T-helper 2 cell (primary cell): ENCODE measurements at places on chromosomes 2 and 18.

DNA sequence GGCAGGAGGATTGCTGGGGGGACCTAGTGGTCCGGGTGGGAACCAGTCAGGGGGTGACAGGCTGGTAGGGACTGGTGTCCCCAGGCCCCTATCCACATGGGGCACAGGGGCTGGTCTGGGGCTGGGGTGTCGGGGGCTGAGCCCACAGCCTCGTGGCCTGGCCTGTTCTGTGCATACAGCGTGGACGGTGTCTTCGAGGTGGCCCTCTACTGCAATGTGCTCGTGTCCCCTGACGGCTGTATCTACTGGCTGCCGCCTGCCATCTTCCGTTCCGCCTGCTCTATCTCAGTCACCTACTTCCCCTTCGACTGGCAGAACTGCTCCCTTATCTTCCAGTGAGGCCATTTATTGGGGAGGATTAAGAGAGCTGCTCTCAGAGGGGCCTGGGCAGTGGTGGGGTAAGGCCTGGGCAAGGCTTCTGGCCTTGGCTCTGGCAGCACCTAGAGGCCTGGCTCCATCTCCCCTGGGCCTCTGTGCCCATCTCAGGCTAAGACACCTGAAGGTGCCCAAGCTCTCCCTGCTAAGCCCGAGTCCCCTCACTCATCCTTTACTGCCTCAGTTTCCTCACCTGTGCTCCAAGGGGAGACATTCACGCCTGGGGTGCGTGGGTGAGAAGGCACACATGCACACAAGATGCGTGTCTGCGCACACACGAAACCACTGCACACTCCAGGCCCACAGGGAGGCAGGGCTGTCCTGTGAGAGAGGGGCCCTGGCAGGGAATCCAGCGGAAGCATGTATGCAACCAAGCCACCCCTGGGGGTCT, 1.9 kb downstream of the CHRNG start:
- no peak for DNase-seq

GRCh38 chr2:182949052-182949451, 82.6 kb upstream of the FRZB start:
- no peak for DNase-seq

DNA sequence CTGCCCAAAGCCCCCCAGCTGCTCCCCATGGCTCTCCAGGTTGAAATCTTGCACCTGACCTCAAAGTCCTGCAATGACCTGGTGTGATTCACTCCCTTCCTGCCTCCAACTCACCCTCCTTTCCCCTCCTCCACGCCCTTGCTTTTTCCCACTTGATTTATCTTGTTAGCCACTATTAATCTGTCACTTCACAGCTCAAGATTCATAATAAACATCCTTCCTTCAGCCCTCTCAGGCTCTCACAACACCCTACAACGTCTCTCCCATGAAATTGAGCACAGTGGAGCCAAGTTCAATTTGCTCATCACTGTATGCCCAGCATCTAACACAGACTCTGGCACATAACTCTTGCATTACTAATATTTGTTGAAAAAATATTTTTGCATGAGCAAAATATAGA, 85.6 kb upstream of the SLC35G4 start:
- no peak for DNase-seq

DNA sequence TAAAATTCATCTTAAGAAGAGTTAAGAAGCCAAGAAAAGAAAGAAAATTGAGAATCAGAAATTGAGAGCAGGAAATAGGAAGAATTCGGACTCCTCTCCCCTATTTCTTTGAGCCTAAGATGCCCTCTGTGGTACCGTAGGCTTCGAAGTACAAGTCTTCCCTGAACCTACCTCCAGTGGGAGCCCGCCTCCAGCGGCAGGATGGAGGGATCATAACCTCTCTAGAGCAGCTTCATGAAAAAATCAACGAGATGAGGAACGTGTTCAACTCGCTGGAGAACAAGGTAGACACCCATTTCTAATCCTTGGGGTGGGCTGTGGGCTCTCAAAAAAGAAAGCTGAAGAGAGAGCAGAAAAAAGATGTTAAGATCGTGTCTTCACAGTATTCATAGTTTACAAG, 36.3 kb downstream of the ARHGEF33 start:
- DNase-seq: no peak

DNA sequence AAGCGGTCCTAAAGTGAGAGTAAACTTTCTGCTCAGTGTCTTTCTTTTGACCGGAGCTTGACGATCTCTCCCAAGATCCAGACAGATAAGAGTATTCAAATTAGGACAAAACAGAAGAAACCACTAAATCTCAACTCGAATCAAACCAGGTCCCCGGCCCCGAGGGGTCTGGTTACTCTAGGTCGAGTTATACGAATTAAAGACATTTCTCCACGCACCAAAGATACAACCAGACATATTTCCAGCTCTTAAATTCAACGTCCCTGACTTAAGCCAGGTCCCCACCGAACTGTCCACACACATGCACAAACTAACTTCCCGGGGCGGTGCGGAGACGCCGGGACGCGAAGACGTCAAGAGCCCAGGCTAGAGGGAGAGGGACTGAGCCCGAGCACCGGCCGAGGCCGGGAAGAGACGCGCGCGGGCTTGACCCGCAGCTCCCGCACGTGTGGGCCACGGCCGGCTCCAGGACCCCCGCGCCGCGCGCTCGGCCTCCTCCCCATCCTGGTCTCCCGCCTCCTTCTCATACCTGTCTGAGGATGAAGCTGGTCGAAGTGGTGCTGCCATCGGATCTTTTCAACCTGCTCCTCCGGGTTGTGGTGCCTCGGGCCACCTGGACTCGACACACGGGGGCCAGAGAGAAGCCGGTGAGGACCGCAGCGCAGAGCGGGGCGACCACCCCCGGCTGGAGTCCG, 896 bp downstream of the CACNB4 start:
- DNase-seq: no peak

GRCh38 chr2:74096052-74096451, 51.7 kb downstream of the BOLA3 start:
- no peak for DNase-seq

GRCh38 chr2:128312411-128312810, 6.3 kb downstream of the HS6ST1 start:
- DNase-seq: no peak

DNA sequence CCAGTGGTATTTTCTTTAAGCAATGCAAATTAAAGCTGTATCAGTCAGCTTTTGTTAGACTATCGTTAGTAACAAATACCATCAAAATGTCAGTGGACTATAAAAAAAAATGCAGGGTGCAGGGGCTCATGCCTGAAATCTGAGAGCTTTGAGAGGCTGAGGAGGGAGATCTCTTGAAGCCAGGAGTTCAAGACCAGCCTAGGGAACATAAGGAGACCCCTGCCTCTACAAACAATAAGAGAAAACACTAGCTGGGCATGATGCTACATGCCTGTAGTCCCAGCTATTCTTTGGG, 253.7 kb downstream of the MYCN start:
- no peak for DNase-seq

GRCh38 chr18:35104391-35105051, 63.3 kb downstream of the MAPRE2 start:
- no peak for DNase-seq

- no peak for DNase-seq
Measured at GRCh38 chr2:169302364-169302763, 60.0 kb downstream of the LRP2 start.

DNA sequence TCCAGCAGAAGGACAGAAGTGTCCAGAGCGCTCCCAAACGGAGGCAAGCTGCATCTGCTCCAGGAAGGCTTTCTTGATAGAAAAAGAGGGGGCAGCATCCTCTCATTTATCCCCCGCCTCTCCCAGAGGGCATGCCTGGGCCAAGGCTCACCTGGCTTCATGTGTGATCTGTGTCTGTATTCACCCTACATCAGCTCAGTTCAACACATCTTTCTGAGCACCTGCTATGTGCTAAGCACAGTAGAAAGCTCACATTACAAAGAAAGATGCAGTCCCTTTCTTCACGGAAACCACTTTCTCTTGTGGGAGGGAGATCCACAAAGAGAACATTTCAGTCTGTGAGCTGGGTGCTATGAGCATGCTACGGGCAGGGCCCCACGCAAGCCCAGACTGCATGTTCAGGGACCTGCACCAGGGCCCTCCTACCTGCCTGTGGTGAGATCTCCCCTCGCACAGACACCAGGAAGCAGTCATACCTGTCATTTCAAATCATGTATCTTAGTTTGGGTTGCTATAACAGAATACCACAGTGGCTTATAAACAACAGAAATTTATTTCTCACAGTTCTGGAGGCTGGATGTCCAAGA, 90.7 kb downstream of the PDCL3 start:
- no peak for DNase-seq

- no peak for DNase-seq
Measured at GRCh38 chr2:240464514-240465241, 29.2 kb downstream of the GPC1 start.

- no peak for DNase-seq
Measured at GRCh38 chr18:10525371-10525691, 496 bp upstream of the NAPG start.

GRCh38 chr2:37599688-37600525, 71.5 kb downstream of the CDC42EP3 start:
- peak; percentile 92 for DNase-seq

- no peak for DNase-seq
Measured at GRCh38 chr2:181468811-181469210, 11.6 kb downstream of the ITGA4 start.

DNA sequence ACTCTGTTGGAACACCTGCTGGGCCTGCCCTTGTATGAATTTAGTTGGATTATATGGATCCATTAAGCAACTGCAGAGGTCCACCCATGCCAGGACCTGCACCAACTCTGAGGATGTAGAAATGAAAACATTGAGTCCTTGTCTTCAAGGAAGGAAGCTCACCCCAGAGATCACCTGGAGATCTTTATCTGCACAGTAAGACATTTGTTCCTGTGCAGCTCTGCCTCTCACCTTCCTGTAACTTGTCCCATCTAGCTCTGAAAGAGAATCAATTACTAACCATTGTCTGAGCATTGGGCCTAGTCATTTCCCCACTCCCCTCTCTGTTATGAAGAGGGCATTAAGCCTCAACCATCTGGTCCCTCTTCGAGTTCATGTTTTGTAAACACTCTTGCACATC, 105.2 kb upstream of the YWHAQ start:
- DNase-seq: no peak

DNA sequence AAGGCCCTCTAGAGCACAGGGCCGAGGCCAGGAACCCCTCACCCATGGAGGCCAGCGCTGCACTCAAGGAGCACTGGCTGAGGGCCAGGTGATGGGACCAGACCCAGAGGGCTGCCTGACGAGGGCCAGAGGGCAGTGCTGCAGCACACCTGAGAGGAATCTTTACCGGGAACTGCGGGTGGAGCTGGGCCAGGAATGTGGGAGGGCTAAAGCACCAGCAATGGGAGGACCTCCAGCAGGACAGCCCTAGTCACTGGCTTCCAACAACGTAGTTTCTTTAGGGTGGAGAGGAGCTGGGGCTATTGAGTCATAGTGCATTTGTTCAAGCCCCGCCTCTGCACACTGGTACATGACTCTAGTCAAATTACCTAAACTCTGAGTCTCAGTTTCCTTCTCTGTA, 143.4 kb downstream of the TMEM17 start:
- no peak for DNase-seq

- DNase-seq: no peak
Measured at GRCh38 chr2:237885111-237885930, 25.9 kb downstream of the RAMP1 start.

- DNase-seq: no peak
Measured at GRCh38 chr2:12176623-12177454, 430.4 kb downstream of the LPIN1 start.

DNA sequence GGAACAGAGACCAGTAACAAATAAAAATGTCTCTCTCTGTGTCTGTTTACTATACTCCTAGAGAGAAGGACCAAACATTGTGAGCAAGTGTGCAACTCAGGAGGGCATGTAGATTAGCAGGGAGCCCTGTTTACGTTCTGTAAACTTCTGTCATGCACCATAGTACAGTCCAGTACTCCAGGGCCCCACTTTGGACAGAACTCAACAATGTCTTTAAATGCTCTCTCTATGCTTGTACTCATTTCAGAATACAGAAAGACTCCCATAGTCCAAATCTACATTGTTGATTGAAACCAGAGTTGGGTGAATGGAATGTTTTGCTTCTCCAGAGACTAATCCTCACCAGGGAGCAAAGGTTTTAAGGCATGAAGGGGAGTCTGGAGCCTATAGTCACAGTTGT, 934.8 kb downstream of the NRXN1 start:
- no peak for DNase-seq

DNA sequence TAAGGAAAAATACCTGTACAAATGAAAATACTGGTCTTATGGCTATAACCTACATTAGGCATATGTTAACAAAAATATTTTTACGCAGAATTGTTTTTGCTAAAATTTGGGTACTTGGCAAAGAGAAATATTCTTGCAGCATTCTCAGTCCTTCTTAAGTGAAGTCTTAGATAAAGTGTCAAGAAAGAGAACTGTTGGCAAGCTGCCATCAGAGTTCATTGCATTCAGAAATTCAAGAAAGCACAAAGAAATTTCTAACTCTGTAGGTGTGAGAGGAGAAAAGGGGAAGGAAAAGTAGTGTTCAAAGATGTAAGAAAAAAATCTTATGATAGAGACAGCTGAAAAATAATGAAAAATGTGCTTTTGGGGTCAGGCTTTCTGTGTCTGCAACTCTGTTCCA, 86.7 kb downstream of the IRS1 start:
- DNase-seq: no peak

GRCh38 chr18:767084-767882, 44.8 kb downstream of the YES1 start:
- DNase-seq: no peak

- no peak for DNase-seq
Measured at GRCh38 chr18:50917021-50917420, 38.1 kb downstream of the ME2 start.

- DNase-seq: no peak
Measured at GRCh38 chr18:35408843-35409261, 31.7 kb upstream of the ZNF396 start.

GRCh38 chr2:8392098-8392866, 289.6 kb upstream of the ID2 start:
- DNase-seq: no peak

- DNase-seq: no peak
Measured at GRCh38 chr2:21467910-21468309, 344.1 kb downstream of the TDRD15 start.

GRCh38 chr2:227016894-227017293, 147.1 kb downstream of the COL4A4 start:
- DNase-seq: no peak

GRCh38 chr2:70935468-70936164, at the start of gene ATP6V1B1:
Gene ATP6V1B1, plus strand, starts transcription at chr2:70935900. Its CDS starts 55 bp downstream, at chr2:70935955.
- no peak for DNase-seq

GRCh38 chr18:33670029-33670428, 92.0 kb downstream of the ASXL3 start:
- DNase-seq: no peak

GRCh38 chr2:15923597-15923996, 16.8 kb upstream of the MYCN start:
- DNase-seq: no peak

- no peak for DNase-seq
Measured at GRCh38 chr18:79626905-79627749, 52.5 kb upstream of the CTDP1 start.
